NAMALWA (cell line): ENCODE measurements at places on chromosomes 4 and X.

DNA sequence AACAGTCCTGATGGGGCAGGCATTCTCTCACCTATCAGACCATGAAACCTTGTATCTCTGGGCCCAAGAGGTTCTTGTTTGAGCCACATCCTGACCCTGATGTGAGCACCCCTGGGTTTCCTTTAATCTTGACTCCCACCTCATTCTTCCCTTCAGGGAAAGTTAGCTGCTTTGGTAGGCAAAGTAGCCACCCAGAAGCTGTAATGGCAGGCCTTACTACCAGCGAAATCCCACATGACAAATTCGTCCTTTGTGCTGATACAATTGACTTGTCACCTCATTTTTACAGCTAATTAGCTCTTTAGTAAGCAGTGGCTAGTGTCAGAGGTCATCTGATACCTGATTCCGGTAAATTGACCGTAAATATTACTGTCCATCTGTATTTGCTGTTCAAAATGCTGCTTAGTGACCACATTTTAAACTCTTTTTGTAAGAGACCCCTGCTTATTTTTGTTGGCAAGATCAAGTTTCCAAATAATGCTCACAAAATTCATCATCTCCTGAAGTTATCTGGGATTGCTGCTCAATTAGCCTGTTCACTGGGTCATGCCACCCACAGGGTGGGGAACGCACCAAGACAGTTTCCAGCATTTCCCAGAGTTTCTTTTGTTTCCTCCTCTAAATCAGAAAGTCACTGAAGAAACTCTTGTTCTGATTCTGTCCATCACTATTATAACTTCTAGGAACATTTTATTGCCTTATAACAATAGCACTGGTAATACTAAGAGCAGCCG lies 329.7 kb downstream of the GPAT3 start:
- no peak for DNase-seq

DNA sequence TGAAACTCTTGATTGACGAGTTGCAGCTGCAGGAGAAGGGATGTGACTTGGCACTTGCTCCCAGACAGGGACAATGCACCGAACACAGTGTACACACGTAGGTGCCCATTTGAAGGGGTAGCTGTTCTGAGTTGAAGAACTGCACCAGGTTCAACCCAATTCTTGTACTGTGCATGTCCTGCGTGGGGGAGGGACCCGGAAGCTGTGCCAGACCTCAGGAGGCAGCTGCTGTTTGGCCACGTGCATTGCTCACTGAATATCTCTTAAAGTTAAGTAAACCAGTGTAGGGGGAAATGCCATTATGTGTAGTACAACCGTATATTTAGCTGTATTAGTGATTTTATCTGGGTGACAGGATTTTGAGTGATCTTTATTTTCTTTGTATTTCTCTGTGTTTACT lies 12.0 kb upstream of the RBBP7 start:
- DNase-seq = peak; percentile 67

DNA sequence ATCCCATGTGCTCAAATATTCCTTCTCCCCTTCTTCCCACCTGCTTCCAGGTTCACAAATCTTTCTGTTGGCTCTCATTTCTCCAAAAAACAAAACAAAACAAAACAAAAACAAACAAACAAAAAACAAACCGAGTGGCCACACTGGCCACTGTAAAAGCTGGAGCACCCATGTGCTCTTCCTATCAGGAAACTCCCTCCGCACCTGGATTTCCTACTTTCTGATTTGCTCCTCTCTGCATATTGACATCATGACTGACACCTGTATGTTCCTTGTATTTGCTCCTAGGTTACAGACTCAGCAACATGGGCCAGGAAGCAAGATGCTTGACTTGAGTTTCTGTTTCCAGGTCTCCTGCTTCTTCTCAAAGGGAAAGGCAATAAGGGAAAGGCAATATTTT lies 258.8 kb downstream of the GPC3 start:
- no peak for DNase-seq

- DNase-seq = no peak
Observed at GRCh38 chr4:183038436-183038835, 60.6 kb upstream of the WWC2 start.

GRCh38 chr4:128686032-128686465 lies 123.5 kb upstream of the JADE1 start:
- DNase-seq = peak; percentile 23

GRCh38 chr4:86451560-86452330 lies 91.9 kb upstream of the MAPK10 start:
- DNase-seq = no peak

GRCh38 chr4:88610771-88611170 lies 18.5 kb downstream of the HERC3 start:
- DNase-seq = no peak

GRCh38 chr4:64581422-64581821 lies 172.2 kb upstream of the TECRL start:
- no peak for DNase-seq

DNA sequence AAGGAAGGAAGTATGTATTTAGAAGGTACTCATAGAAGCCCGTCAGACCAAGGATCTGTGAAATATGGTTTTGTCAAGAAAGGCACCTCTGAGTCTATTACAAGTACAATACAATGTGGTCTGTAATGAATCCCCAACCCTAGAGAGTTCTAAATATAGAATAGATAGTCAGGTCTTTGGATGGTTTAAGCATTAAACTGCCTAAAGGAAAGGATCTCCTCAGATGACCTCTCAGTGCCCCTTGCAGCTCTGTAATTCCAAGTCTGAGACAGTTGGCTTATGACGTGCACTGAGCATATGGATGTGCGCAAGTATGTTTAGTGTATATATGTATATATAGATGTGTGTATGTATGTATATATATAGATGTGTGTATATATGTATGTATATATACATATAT lies 62.0 kb downstream of the CCSER1 start:
- DNase-seq = no peak

DNA sequence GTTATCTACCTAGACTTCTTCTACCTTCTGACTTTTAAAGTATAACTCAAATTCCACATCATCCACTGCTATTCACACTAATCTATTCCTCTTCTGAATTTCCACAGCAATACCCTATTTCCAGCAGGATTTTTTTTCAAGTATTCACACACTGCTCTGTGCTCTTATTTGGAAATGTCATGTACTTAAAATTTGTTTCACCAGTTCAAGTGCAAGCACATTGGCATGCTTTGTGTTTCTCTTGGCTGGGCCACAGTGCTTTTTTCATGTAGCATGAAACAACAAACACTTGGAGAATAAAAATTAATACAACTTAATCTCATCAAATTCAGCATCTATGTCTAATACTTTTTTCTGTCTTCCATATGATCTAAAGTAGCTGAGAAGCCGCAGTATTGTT lies 161.8 kb upstream of the PCDH18 start:
- no peak for DNase-seq

- no peak for DNase-seq
Observed at GRCh38 chr4:182554736-182555135, 311.5 kb downstream of the TENM3 start.

GRCh38 chr4:180028682-180029081 lies 2214.5 kb upstream of the TENM3 start:
- DNase-seq = peak; percentile 79

- DNase-seq = no peak
Observed at GRCh38 chr4:1330761-1331590, 16.0 kb upstream of the UVSSA start.

GRCh38 chrX:109952985-109953905 lies 49.7 kb upstream of the TMEM164 start:
- no peak for DNase-seq

- no peak for DNase-seq
Observed at GRCh38 chrX:131257367-131257766, 31.7 kb downstream of the IGSF1 start.

DNA sequence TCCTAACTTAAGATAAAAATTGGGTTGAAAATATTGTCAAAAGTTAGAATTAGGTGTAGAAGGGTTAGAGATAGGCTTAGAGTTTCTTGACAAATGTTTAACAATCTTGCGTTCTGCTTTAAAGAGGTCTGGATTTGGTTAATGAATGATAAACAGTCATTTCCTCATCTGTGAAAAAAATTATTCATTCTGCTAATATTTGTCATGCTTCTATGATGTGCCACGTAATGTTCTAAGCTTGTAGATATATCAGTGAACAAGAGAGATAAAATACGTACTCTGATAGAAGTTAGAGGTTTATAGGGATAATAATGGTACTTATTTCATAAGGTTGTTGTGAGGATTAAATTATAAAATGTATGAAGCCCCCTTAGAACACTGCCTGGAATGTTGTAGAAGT lies 443.0 kb upstream of the GALNT7 start:
- DNase-seq = no peak

DNA sequence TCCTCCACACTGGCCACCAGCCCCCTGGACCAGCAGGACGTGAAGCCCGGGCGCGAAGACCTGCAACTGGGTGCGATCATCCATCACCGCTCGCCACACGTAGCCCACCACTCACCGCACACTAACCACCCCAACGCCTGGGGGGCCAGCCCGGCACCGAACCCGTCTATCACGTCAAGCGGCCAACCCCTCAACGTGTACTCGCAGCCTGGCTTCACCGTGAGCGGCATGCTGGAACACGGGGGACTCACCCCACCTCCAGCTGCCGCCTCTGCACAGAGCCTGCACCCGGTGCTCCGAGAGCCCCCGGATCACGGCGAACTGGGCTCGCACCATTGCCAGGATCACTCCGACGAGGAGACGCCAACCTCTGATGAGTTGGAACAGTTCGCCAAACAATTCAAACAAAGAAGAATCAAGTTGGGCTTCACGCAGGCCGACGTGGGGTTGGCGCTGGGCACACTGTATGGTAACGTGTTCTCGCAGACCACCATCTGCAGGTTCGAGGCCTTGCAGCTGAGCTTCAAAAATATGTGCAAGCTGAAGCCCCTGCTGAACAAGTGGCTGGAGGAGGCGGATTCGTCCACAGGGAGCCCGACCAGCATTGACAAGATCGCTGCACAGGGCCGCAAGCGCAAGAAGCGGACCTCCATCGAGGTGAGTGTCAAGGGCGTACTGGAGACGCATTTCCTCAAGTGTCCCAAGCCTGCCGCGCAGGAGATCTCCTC lies 600 bp downstream of the POU3F4 start:
- DNase-seq = no peak

GRCh38 chr4:166622425-166622977 lies 611.8 kb downstream of the SPOCK3 start:
- no peak for DNase-seq

GRCh38 chr4:144357975-144358374 lies 217.5 kb upstream of the GYPA start:
- DNase-seq = peak; percentile 15

- no peak for DNase-seq
Observed at GRCh38 chr4:155799794-155800123, 40.9 kb downstream of the GUCY1B1 start.

DNA sequence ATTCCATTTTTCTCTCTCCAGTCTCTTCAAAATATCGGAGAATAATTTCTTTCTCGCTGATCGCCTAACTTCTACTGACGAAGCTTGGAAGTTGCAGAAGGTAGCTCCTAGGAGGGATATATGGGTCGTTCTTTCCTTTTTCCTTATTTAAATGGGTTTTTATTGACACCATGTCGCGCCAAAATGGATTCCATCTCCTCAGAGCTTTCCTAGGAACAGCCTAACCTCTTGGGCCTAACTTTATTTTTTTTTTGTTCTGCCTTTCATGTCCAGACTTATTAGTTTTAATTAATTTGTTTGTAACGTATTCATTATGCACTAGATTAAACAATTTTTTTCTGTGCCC lies 359.4 kb upstream of the ZCCHC13 start:
- DNase-seq = no peak

GRCh38 chrX:132046533-132046932 lies 23.4 kb downstream of the STK26 start:
- no peak for DNase-seq

GRCh38 chrX:139892512-139892911 lies 40.3 kb downstream of the ATP11C start:
- no peak for DNase-seq

- DNase-seq = no peak
Observed at GRCh38 chr4:4859799-4860599, 534 bp downstream of the MSX1 start.

DNA sequence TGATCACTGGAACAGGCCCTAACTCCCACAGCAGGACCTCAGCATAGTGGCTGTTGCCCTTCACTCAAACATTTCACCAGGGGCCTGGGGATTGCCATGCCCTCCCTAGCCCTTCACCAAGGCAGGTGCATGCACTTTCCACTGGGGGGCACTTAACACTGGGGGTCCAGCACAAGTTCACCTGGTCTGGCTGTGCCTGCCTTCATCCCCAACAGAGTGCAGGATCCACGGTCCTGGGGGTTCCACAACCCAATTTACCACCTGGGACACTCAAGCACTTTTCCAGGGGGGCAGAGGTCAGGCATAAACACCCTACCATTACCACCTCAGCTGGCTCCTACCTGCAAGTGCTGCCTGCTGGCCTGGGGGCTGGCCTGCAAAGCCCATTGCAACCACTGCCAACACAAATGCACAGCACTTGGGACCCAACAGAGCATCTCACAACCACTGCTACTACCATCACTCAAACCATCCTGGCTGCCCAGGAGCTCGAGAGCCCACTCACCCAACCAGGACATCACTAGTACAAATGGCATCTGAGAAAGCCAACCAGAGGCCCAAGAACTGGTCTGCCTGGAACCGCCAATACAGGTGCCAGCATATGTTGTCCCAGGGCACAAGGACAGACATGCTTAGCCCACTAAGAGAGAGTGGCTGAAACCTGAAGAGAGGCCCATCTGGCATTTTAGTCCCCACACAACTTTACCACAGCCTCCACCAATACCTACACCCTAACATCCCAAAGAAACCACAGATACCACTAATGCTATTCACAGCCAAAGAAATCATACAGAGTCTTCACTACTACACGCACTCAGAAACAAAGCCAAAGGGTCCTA lies 43.1 kb downstream of the NAT8L start:
- no peak for DNase-seq

GRCh38 chr4:77089866-77090265 lies 14.1 kb upstream of the CCNI start:
- no peak for DNase-seq

DNA sequence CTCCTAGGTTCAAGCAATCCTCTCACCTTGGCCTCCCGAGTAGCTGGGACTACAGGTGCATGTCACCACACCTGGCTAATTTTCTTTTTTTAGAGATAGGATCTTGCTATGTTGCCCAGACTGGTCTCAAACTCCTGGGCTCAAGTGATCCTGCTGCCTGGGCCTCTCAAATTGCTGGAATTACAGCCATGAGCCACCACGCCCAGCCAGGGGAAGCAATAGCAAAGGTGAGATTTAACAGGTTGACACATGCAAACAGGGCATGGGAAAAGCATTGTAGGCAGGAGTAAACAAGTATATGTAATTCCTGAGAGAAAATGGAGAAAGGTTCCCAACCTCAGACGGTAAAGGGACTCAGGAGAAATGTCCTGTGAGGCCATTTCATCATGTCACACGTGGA lies 33.6 kb upstream of the TBL1X start:
- no peak for DNase-seq

DNA sequence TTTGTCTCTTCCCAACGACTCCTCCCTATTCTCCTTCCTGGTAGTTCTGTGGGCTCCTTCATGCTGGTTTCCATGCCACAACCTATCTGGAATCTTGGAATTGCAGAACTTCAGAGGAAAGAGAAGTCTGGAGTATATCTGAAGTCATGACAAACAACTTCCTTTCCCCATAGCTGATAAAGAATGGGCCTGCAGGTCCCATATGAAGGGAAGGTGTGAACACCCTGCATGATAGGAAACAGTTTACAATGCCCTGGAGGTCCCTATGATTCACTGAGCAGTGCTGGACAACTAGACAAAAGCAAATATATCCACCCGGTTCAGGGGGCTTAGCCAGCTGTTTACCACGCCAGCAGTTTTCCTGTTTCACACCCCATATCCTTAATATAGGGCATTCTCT lies 19.4 kb downstream of the FAM9C start:
- no peak for DNase-seq
